GM23338 (cell line): ENCODE measurements at places on chromosomes 4 and X.
A peak's percentile ranks its signal among the peaks of the same experiment; 100 is the strongest.

- DNase-seq, result no peak
These were observed 38.6 kb upstream of the MSMO1 start for GRCh38 chr4:165288639-165289422.

DNA sequence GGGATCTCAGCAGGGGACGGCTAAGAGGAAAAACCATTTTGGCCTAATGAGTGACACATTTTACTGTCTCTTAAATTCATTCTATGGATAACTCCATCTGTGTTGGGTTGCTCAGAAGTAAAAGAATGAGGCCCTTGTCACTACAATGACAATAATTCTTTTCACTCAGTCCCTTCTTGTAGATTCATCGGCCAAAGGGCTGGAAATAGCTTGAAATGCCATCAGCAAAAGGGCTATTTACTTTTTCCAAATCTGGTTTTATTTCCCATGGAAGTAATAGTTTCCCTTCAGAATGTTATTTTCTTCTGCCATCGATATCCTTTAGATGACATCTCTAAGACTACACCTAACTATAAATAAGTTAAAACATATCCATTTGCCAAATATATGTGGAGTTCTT lies 7.4 kb downstream of the MEPE start:
- no peak for DNase-seq

- DNase-seq, result no peak
These were observed 96.3 kb downstream of the TMA16 start for GRCh38 chr4:163590619-163591264.

GRCh38 chr4:99504804-99505502 lies 5.9 kb upstream of the C4orf17 start:
- DNase-seq, result no peak

DNA sequence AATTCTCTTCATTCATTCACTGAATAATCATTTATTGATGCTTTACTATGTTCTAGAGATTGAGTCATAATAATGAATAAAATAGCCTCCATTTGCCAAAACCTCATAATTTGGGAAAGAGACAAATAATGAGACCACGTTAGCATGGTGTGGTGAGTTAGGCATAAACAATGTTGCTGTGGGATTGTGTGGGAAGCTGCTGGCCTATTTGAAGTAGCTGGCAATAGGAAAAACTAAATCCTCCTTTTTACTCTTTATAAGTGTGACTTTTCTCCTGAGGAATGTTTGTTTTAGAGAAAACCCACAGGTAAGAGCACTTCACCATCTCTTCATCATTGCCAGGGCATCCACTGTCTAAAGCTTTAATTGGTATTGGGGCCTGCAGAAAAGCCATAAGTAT lies 95.3 kb downstream of the AREG start:
- no peak for DNase-seq

- no peak for DNase-seq
These were observed 474.1 kb downstream of the PDGFC start for GRCh38 chr4:156497486-156497885.

DNA sequence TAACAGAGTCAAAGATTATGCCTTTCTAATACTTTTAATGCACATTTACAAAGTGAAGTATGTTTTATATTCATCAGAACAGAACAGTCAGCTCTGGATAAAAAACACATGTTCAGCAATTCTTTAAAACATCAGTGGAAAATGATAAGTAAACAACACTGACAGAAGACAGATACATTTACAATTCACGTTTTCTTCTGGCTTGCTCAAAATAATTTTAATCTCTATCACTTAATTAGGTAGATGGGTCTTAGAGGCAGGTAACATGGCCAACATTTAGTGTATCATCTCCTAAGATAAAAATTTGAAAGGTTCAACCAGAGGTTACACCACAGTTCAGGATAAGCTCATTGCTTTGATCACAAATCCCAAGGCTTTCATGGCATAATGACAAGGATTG lies 156.8 kb upstream of the MAB21L2 start:
- no peak for DNase-seq

DNA sequence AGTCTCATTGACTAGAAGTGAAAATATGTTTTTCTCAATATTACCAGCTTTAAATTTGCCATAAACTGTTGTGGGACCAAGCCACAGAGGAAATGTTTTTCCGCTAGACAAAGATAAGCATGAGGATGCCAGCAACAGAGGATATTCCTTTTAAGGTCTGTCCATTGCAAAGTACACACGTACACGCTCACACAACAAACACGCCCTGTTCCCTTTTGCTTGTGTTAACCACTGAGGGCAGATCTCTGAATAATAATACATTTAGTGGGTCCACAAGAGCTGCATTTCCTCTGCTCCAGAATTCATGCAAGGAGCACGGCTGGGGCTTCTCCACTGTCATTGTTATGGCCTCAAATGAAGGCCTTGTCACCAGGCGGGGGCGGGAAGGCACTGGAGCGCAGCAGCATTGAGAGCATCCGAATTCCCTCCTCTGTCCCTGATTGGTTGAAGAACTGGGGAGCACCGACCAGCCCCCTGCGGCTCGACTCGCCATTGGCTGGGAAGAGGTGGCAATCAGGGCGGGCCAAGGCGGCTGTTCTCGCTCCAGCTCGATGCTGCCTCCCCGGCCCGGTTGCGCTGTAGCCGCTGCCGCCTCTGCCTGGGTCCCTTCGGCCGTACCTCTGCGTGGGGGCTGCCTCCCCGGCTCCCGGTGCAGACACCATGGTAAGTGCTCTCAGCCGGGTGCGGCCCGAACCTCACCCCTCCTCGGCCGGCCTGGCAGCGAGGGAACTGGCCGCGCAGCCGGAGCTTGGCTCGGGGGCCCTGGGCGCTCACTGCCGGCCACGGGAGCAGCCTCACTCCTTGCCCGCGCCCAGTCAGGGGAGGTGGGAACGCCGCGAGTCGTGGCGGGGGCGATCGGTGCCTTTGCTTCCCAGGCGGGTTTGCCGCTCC lies at the start of gene GUCY1B1:
Gene GUCY1B1 (plus strand): TSS at position 541 of the 891 bp plus-strand sequence. CDS start 120 bp downstream, at position 661.
- peak; percentile 95 for DNase-seq

DNA sequence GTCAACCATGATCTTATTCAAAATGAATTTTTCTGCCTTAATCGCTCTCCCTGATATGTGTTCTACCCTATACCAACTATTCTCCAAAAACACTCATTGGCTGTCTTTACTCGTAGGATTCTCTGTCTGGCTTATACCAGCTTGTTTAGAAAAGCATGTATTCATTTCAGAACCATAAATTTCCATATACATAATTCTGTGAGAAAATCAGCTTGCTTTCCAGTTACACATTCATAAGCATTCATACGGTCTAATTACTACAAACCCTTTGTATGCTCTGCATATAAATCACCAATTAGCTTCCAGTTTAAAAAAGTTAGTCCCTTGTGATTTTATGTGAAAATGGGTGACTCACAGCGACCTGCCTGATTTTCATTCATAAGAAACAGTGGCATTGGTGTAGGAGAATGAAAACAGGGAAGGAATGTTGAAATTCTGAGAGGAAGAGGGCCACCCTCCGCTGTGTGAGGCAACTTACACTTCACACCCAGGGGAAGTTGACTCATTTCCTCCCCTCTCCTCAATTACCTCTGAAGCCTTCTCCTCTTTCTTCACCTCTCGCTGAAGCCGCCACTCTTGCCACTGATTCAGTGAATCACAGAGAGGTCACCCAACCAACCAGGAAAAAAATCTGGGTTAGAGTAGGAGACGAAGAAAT lies 63.3 kb downstream of the MEPE start:
- DNase-seq, result peak; percentile 64

DNA sequence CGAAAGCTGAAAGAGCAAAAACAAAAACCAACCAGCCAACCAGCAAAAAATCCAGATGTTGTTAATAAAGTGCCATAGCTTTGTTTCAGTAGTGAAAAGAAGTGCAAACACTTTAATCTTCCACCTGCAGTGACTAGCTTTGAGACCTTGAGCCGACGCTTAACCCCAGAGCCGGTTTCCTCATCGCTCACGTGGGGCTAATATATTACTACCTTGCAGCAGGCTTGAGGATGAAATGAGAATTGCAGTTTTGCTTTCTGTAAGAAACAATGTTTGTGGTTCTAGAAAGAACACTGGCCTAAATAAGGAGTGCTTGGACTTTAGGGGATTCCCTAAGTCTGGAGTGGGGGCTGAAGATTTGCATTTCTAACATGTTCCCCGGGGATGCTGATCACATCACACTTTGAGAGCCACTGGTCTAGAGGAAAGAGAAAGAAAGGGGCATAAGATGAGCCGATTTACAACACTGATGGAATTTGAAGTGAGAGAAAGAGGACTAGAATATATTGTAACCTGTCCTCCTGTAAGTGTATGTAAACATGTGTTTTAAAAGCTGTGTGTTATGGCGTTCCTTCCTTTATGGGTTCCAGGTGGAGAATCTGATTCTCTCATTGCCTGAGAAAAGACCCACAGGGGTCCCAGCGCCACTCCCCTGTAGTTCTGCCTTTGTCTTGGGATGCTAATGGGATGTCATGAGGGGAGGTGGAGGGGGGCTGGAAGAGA lies 1.4 kb downstream of the FGF2 start:
- peak; percentile 95 for DNase-seq

GRCh38 chr4:139645458-139645857 lies 20.2 kb upstream of the MGST2 start:
- no peak for DNase-seq

DNA sequence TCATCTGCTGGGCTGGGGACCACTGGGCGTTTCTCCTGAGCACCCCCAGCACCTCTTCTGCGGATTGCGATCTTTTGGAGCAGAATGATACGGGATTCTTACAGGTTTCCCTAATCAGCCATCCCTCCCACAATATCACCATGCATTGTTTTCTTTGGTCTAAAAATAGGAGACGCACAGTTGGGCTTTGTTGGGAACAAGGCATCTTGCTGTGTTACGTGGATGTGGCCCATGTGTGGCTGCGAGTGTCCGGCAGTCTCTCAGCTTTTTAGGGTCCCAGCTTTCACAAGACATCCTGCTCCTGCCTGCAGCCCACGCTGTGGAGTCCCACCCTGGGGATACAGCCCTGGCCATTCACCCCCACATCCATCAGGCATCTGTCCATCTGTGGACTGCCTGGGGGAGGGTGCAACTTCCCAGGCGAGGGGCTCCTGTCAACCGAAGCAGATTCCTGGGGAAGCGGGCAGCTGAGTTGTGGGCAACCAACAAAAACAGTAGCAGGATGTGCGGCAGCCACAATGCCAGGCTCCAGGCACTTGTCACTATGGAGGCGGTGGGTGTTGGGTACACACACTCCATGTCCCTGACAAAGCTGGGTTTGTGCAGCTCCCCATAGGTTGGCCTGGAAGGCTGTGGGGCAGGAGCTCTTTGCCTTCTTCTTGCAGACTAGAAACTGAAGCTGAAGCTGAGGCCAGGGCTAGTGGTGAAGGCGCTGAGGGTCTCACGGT lies 185.5 kb upstream of the PSAPL1 start:
- no peak for DNase-seq

- DNase-seq, result no peak
These were observed 43.5 kb downstream of the CLOCK start for GRCh38 chr4:55503169-55503568.

DNA sequence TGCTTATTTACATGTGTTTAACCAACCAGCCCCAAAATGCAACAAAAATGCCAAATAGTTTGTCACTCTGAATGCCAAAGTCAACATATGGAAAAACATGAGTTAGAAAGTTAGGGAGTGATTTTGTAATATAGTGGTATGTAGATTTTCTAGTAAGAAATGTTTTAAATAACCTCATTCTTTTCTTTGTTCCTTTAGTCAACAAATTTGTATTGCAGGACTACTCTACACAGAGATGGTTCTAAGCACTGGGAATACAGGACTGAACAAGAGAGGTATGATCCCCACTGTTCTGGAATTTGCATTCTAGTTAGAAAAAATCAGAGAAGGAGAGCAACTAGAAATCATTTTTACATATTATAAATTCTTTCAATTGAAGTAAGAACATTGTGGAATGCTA lies 218.8 kb upstream of the ANXA10 start:
- no peak for DNase-seq

DNA sequence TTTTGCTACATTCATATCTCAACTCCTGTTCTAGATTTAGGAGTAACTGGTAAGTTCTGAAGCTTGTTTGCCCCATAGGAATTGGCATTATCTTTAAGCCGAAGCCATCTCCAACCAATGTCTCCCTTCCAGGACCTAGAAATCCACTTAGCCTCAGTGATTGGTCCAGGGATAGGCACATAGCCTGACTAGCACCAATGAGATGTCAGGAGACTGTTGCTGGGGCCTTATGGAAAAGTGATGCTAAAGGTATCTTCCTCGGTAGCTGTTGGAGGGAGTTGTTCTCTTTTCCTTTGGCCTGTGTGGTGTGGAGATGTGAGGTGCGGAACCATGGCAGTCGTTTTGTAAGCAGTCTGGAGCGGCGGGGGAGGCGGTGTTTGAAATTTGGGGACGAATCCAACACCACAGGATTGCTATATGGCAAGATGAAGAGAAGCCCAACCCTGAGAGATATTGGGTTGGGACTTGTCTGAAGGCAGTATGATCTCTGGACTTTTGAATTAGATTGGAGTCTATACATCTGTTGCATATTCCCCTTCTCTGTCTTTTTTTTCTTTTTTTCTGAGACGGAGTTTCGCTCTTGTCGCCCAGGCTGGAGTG lies 109.8 kb upstream of the ATP6AP2 start:
- DNase-seq, result peak; percentile 47

GRCh38 chrX:12026481-12026880 lies 111.8 kb upstream of the FRMPD4 start:
- DNase-seq, result no peak

DNA sequence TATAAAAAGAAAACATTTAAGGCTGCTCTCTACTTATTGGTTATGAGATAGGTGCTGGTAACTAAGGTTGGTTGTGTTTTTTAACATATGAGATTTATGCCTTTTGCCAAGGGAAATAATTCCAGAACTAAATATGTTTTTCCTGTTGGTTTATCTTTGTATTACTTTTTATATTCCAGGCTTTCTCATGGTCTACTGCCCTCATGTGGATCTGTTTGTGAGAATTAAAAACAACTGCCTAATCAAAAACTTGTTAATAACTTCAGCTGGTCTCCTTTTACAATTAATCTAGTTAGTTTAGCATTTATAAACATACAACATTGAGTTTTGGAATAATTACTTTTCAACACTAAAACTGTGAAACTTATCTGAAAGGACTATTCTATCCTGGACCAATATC lies 1208.3 kb downstream of the ADGRL3 start:
- DNase-seq, result no peak

DNA sequence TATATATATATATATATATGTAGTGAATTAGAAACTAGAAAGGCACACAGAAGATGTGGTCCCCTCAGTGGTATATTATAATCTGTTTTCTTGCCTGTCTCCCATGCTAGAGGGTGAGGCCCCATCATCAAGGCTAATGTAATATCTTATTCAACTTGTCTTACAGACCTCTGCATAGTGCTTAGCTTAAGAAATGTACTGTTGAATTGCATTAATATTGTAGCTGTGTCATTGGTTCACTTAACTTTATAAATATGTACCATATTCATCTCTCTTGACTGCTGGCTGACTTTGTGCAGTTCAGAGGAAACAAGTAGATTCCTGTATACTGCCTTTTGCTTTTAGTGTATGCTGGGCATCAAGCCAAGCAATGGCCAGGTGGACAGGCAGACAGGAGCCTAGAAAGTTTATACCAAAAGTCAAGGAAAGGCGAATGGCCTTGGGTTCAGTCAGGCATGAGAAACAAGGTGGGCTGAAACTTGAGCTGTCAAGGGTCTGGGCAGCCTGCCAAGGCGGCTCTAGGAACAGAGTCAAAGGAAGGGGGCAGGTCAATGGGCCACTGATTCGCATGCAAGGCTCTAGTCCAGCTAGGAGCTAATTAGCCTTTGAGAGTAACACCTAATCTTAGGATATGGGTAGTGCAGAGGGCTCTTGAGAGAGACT lies 78.8 kb upstream of the LEF1 start:
- peak; percentile 27 for DNase-seq

- DNase-seq, result peak; percentile 45
These were observed 480 bp downstream of the USP46 start for GRCh38 chr4:52658641-52659000.

- no peak for DNase-seq
These were observed 104.7 kb upstream of the BCOR start for GRCh38 chrX:40202456-40202855.

- no peak for DNase-seq
These were observed 680.1 kb upstream of the GRIA3 start for GRCh38 chrX:122504026-122504425.
